Thoracic aorta (tissue), 2 donors: ENCODE measurements at places on chromosomes 13 and 19. TPM values are rescaled to one million over a fixed set of nuclear protein-coding genes. Genes with fewer than 3 reads are reported as not detected.

Gene KIRREL2
- 0.92 TPM for total RNA-seq

Gene C5AR2
- 10.3 TPM for total RNA-seq

Gene ARL11
- 1.1 TPM for total RNA-seq

Gene CD320
- 58.1 TPM for total RNA-seq

Gene CGB2
- total RNA-seq = not detected

Gene CGB7
- not detected for total RNA-seq

Gene CACNA1A
- 2.3 TPM for total RNA-seq

Gene IGLON5
- total RNA-seq = 1.6 TPM

Gene SPRED3
- total RNA-seq = 16.4 TPM

Gene C2CD4C
- 1.6 TPM for total RNA-seq

Gene TTC9B
- total RNA-seq = not detected

Gene LGI4
- total RNA-seq = 7.9 TPM

Gene ZNF799
- total RNA-seq = 6.8 TPM

Gene MBD3L2
- total RNA-seq = not detected
